Cerebellar nuclear complex (tissue), 1 donor: ENCODE measurements at places on chromosomes 1 and 21.

DNA sequence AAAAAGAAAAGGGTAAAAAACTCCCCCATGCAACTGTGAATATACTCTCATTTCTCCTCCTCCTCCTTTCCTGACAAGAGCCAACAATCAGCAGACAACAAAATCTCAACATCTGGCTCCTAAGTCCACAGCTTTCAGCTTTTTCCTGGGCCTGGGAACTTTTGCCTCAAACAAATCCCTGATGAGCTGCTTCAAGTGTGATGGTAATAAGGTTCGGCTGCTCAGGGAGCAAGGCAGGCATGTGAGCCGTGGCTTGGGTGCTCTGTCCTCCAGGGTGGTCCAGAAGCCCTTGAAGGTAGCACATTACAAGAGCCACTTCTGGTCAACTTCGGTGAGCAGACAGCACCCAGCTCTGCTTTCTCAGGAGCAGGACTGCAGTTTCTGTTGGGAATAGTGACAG is 46.3 kb downstream of the ITPKB start:
- no peak for DNase-seq

- DNase-seq: no peak
Measured at GRCh38 chr1:168506204-168506819, 37.5 kb downstream of the XCL2 start.

DNA sequence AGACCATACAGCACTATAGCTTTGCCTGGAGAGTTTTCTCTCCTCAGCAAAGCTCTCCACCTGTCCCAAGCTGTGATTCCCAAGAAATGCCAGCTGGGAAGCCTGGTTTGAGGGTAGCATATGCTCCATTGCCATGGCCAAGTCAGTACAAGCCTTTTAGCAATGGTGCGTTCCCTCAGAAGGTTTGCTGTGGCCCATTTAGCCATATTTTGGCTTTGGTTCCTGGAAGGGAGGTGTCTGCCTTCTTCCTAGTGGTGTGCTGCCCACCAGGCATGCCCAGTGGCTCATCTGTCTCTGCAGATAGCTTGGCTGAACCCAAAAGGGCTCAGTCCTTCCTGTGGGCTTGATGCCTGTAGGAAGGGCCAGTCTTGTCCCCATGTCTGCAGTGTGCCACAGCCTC is 32.4 kb downstream of the GALNT2 start:
- DNase-seq: peak; percentile 92

DNA sequence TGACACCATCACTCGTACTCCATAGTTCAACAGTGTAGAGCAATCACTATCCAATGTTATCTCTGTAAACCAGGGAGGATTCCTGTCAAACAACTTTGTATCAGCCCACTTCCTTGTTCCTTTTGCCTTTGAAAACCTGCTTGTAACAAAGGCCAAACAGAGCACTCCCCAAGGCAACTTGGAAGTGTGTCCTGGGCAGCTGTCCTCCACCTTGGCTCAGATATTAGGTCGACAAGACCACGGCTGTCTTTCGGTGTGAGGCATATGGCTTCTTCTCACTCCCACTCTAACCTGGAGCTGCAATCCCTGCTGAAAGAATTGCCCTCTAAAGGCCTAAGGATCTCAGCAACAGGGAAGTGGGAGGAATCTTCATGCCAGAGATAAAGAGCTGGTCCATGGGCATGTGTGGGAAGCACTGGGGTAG is 66.7 kb downstream of the ITPKB start:
- no peak for DNase-seq

DNA sequence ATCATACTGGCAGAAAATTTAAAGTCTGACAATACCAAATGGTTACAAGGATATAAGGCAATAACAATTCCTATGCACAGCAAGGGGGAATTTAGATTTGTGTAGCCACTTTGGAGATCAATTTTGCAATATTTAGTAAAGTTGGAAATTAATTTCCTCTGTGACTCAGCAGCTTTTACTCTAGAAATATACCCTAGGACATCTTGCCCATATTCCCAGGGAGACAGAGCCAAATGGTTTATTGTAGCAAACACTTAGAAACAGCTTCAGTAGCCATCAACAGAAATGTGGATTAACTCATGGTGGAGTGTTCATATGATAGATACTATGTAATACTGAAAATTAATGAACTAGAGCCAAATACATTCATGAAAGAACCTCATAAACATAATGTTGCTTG is 104.6 kb downstream of the BACH1 start:
- DNase-seq: no peak
